ENCODE measurements at places on chromosomes 7 and 10.

- no peak for DNase-seq
Observed at GRCh38 chr10:26612151-26612915, 85.2 kb upstream of the PDSS1 start.

- no peak for DNase-seq
Observed at GRCh38 chr7:39644170-39644569, 20.8 kb downstream of the RALA start.

- peak; percentile 39 for DNase-seq
Observed at GRCh38 chr10:6151087-6151977, 51.4 kb upstream of the PFKFB3 start.

DNA sequence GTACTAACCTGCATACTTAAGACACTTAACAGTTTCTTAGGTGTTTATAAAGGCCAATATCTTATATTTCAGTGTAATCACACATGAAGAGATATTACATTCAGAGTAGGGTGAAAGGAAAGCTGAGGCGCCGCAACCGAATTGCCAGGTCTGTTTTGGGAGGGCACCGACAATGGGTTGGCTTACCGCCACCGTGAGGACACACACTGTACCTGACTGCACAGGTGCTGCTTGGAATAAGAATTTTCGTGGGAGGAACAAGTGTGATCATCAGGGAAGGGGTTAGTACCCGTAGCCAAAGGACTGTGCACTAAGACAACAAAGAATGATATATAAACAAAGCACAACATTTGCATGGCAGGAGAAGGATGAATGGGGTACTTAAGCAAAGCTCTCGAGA lies 591.8 kb downstream of the SUGCT start:
- DNase-seq = no peak

GRCh38 chr10:133466683-133467275 lies 13.0 kb downstream of the SCART1 start:
- no peak for DNase-seq

DNA sequence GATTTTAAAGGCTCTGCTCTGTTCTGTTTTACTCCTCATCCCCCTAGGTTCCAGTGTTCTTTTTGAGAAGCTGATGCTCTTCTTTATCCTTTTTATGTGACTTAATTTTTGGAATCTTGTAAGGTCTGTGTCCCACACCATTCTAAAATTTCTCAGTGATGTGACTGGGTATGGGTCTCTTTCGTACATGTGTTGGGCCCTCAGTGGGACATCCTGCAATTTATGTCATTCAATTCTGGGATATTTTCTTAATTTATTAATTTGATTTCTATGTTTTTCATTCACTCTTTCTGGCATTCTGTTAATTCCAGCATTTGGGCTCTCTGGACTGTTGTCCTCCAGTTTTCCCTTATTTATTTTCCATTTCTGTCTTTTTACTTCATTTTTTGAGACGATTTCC lies 19.4 kb downstream of the CCDC126 start:
- no peak for DNase-seq

GRCh38 chr10:7185367-7185690 lies 225.5 kb downstream of the SFMBT2 start:
- no peak for DNase-seq

DNA sequence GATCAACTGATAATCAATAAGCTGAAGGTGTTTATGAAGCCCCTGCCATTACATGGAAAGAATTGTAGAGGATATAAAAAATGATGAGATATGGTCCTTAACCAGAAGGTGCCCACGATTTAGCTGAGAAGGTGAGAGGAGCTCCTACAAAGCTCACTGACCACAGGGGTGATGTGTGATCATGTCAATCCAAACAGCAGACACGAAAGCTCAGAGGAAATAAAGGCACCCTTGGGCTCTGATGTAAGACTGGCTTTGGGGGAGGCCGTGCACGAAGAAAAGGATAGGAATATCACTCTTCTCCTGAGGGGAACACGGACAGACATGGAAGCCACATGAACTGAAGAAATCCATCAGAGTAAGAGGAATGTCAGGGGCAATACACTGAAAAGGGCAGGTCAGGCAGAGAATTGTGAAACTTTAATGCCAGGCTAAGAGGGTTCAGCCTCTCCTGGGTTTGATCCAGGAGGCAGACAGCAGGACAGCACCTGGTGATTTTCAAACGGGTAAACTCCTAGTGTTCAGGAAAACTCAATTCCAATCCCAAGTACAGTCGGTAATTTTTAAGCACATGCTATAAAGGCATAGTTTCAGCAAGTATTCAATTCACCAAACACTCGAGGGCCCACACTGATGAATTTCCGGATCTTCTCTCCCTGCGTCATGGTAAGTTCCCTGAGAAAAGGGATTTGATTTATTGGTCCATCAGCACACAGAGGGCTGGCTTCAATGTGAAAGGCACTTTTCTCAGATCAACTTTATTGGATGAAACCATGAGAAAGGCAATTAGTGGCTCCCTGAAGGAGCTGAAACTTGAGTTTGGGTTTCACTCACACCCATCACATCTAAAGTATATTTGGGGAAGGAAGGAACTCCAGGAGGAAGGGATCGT lies 163.8 kb downstream of the PRPF18 start:
- no peak for DNase-seq

GRCh38 chr7:111268941-111269340 lies 178.0 kb downstream of the LRRN3 start:
- no peak for DNase-seq

- no peak for DNase-seq
Observed at GRCh38 chr10:111410740-111411139, 333.9 kb downstream of the ADRA2A start.

GRCh38 chr7:3836855-3837254 lies 535.8 kb downstream of the SDK1 start:
- no peak for DNase-seq

- no peak for DNase-seq
Observed at GRCh38 chr7:153835103-153835502, 217.1 kb upstream of the DPP6 start.

DNA sequence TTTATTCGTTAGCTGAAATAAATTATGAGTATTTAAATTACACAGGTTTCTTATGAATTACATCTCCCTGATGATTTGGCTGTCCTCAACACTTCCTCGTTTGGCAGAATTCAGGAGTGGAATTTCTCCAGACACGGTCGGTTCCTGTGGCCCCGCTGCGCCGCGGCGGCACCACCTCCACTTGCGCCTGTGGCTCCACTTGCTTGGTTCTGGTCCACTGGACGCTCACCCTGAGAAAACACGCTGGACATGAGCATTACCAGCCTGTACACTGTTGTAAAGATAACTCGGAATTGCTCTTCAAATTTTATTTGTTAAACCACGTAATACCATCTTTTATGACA lies 85.3 kb downstream of the ZNF33B start:
- DNase-seq = no peak

- no peak for DNase-seq
Observed at GRCh38 chr10:132872658-132873057, 69.7 kb downstream of the CFAP46 start.

DNA sequence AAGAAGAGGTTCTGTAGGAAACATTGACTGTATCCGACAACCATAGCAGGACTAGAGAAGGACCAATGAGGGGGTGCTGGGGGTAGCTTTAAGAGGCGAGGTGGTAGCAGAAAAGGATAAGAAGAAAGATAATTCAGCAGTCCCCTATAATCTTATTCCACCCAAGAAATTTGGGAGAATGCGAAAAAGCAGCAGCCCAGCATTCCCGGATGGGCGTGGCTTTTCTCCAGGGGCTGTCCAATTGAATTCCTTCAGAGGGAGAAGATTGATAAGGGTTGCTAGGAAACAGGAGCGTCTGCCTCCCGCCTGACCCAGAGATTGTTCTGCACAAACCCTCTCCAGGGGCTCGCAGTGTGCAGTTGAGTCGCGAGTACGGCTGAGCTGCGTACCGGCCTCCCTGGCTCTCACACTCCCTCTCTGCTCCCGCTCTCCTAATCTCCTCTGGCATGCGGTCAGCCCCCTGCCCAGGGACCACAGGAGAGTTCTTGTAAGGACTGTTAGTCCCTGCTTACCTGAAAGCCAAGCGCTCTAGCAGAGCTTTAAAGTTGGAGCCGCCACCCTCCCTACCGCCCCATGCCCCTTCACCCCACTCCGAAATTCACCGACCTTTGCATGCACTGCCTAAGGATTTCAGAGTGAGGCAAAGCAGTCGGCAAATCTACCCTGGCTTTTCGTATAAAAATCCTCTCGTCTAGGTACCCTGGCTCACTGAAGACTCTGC lies at the start of gene GRM3:
GRM3 (plus strand) TSS at position 349 of the 721 bp plus-strand sequence. CDS start 121,237 bp downstream, outside the sequence.
- no peak for DNase-seq

DNA sequence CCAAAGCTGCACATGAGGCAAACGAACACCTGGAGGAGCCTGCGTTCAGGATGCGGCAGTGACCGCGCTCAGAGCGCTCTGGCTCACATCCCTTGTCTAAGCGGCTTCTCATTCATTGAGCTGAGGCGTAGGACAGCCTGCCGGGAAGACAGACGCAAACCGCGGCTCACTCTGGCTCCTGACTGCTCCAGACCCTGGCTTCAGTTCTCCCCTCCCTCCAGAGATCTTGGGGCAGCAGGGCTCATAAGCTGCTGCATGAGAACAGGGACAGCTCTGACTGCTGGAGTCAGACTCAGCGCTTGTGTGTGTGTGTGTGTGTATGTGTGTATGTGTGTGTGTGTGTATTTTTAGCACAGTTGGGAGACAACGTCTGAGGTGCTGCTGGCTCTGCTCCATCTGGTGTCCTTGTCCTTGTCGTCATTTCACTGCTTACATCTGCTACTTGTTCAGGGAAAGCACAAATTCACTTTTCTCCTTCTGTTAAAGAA lies 15.8 kb upstream of the LYZL2 start:
- no peak for DNase-seq

DNA sequence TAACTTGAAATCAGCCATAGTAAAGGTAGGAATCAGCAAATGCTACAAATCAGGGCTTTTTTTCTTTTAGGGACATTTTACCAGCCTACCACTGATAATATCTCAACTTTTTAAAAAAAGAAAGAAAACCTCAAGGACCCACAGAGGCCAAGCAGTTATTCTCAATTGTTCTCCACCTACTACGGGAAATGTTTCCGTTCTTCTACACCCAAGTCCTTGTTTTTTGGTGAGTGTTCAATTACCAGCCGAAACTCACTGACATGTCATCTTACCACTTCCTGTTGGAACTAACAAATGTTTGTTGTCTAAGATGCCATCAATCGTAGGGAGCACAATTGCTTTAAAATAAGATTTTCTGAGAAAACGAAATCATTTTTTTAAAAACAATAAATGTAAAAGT lies 50.2 kb upstream of the CDK1 start:
- DNase-seq = peak; percentile 37

- peak; percentile 12 for DNase-seq
Observed at GRCh38 chr10:30059209-30060107, at the start of gene JCAD. JCAD (minus strand) TSS chr10:30059586; CDS start chr10:30047812, 11,774 bp downstream.

DNA sequence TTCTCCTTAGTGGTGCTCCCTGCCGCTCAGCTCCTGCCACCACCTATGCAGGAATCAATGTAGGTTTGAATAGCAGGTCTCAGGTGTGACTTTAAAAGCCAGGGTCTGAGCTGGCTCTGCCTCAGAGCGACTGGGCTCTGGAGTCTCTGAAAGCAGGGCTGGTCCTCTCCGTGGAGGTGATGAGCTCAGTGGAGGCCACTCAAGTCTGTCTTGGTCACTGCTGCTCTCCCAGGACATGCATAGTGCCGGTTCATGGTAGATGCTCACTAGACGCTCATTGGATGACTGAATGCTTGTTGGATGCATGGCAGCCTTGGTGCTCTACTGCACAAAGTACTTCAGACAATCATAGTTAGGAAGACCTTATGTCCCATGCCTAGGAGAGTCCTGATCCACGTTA lies 45.1 kb upstream of the PTF1A start:
- DNase-seq = no peak

GRCh38 chr10:22415072-22415471 lies 69.8 kb downstream of the SPAG6 start:
- no peak for DNase-seq

DNA sequence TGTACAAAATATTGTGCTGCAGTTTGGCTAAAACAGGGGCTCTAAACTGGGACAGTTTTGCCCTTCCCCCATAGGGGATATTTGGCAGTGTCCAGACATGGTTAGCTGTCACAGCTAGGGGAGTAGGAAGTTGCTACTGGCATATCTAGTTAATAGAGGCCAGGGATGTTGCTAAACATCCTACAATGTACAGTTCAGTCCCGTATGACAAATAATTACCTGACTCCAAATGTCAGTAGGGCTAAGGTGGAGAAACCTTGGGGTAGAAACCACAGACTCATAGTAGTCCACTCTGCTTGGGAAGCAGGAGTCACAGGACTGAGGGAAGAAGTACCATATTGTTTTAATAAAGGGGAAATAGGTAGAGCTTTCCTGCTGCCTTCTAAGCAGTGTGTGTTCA lies 39.8 kb downstream of the WBP1L start:
- no peak for DNase-seq

- DNase-seq = no peak
Observed at GRCh38 chr10:34918776-34919315, 103.8 kb upstream of the PARD3 start.

DNA sequence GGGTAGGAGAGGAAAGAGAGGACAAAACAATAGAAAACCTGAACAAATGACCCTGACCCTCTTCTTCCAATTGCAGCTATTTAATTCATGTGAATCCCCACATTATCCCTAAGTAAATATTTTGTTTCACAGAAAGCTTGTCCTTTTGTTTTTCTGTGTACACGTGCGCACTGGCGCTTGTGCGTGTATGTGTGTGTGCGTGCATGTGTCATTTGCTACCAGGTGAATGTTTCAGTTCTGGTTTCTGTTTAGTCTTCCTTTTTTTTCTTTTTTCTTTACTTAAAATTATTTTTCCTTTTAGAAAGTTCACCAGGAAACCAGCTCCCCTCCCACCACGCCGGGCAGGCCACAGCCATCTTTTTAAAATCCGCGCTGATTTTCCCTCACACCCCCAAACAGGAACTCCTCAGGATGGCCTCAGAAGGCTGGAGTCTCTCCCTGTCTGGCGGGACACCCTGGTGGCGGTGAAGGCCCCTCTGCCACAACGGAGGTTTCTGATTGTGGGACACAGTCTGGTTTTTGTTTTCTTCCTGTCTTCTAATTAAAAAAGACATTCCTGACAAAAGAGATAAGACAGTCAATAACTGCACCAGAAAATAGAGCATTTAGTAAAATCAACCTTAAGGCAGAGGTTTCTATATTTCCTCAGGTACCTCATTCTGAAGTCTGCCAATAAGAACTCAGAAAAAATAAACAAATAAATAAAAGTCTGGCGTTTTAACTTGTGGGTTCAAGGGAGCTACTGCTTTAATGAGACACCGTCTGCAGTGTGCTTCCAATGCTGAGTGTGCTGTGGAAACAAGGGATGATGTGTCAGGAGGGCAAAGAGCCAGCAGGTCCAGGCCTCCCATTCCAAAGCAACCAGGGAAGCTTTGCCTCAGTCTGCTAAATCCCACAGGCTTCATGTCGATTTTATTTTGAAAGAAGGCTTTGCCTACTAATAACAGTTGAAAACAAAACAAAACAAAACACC lies 17.4 kb downstream of the IRF5 start:
- DNase-seq = no peak

GRCh38 chr10:50497758-50498157 lies 126.0 kb downstream of the SGMS1 start:
- DNase-seq = no peak

DNA sequence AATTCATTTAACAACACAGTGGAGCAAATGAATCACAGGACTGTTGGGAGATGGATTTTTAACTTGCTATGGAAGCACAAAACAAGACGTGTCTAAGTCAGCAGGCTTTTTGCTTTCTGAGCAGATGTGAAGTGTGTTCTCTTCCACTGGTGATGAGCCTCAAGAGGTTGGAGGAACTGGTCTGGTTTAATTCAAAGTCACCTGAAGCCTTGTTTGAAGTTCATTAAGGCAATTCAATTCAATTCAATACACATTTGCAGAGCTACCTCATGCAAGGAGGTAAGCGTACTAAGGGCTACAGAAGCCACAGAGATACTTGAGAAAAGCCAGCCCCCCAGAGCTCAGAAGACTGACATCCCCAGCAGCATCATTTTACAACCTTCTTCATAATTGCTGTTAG lies 68.4 kb upstream of the PALS2 start:
- no peak for DNase-seq

- no peak for DNase-seq
Observed at GRCh38 chr7:36606153-36606975, 117.9 kb downstream of the AOAH start.
